ENCODE measurements at places on chromosomes 12 and 14.

DNA sequence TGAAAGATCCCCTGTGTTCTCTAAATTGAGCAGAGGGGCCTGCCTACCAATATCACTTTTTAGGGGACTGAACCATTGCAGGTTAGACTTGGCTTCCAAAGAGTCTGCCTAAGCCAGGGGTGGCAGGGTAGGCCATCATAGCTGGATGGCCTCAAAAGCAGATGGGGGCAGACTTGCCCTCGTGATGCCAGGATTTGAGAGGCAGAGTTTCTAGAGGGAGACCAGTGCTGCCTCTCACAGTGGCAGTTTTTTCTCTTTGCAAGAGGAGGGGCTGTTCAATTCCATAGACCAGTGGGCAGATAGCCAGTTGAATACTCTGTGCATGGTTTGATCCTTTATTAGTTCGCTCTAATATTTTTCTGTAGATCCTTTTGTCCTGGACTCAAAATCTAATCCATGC, 23.8 kb upstream of the SMCO2 start:
- DNase-seq, result no peak

- no peak for DNase-seq
Measured at GRCh38 chr14:101817501-101818001, 56.0 kb downstream of the PPP2R5C start.

DNA sequence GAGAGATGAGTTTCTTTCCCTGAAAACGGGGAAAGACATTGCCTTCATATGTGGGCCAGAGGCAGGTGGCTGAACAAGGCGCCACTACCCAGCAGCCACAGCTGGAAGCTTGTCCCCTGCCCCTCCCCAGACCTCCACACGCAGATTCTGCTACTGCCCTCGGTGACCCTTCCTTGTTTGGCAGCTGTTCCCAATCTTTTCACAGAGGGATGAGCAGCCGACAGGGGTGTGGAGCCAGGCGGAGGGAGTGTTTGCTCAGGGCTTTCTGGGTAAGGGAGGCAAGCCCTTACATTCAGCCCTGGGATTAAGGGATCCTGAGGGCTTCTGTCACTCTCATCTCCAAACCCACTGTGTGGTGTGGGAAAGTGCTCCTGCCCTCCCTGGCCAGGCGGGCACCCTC, 4.5 kb upstream of the KRT4 start:
- DNase-seq, result peak; percentile 69

- DNase-seq, result no peak
Measured at GRCh38 chr12:65430571-65431306, 152.3 kb downstream of the MSRB3 start.

DNA sequence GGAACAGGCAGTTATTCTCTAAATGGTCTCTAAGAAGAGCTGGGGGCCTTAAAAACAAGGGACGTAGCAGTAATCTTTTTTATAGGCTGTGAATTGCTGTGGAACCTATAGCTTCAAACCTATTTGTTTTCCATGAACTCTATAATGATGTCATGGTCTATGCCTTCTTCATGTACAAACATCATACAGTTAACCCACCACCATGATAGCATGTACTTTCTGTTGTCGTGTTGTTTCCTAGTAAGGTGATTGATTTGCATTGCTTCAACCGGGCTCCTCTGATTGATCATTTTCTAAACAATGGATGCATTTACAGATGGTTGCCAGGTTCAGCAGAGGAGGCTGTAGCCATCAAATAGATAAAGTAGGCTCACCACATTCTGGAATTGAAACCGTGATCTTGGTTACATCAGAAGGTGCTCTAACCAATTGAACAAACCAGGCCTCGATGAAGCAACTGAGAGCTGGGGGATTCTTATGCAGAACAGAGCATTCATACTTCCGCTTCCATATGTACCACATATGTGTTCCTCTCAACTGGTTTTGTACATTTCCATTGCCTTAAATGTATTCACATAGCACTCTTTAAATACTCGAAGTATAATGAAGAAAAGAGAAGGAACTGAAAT, 25.6 kb upstream of the PCNX1 start:
- no peak for DNase-seq

GRCh38 chr14:92651106-92651757, 97.2 kb downstream of the LGMN start:
- no peak for DNase-seq

- no peak for DNase-seq
Measured at GRCh38 chr12:132238488-132238854, 90.9 kb downstream of the GALNT9 start.

GRCh38 chr12:27937768-27938167, 34.8 kb downstream of the PTHLH start:
- DNase-seq, result no peak

DNA sequence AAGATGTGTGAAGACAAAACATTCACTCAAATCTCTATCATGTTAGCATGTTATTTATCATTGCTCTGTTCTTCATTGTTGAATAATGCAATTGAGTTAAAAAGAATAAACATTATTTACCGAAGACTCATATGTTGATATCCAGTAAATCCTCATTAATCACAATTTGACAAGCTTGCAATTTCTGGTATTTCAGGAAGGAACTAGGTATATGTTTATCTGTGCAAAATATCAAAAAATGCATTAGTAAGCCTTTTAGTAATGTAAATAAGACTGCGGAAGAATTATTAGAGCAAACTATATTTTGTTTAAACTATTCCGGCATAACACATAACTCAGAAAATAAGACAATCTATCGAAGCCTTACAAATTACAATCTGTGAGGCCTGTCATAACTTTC, 222.7 kb upstream of the NOVA1 start:
- DNase-seq, result no peak

DNA sequence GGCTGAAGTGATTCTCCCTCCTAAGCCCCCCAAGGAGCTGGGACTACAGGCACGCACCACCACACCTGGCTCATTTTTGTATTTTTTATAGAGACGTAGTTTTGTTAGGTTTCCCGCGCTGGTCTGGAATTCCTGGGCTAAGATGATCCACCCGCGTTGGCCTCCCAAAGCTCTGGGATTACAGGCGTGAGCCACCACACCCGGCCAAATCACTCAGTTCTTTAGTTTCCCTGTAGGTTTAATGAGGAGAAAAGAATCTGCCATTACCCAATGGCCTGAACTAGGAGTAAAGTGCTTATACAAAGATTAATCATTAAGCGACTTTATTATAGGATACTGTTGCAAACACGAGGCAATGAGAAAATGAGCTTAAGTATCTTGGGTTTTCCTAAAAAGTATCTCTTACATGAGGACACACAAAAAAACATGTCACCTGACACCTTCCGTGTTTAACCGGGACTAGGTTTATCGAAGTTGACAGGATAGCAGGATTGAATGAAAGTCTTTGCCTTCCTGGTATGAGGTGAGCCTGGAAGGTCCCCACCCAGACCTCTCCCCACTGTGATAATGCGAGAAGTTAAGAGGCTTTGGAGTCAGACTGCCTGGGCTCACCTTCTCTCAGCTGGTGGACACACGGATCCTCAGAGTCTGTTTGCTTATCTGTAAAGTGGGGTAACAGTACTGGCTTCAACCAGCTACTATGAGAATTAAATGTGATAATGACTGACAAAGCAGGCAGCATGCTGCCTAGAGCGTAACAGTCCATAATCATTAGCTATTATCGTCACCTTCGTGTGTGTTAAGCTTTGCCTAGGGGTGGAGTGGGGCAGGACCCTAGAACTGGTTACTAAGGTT, 133.5 kb upstream of the KRAS start:
- DNase-seq, result no peak

- DNase-seq, result no peak
Measured at GRCh38 chr12:41514021-41514777, 326.1 kb downstream of the PDZRN4 start.

DNA sequence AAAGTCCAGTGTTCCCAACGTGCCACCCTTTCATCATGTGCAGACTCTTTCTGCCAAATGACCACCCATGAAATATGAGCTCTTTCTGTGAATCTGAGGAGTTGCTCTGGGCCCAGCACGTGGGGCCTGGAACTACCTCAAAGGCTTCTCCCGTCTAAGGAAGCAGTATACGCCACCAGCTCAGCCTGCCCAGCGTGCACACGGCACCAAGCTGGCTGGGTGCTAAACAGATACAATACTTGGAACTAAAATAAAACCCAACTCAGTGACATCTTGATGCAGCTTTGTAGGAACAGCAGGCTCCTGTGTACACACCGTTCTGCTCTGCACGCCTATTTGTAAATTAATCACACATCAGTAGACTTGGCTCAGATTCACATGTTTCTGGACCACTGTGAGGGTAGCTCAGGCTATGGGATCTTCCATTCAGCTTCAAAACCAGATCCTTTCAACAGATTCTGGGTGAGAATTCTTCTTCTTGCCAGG, 74.8 kb downstream of the ARL6IP4 start:
- no peak for DNase-seq

DNA sequence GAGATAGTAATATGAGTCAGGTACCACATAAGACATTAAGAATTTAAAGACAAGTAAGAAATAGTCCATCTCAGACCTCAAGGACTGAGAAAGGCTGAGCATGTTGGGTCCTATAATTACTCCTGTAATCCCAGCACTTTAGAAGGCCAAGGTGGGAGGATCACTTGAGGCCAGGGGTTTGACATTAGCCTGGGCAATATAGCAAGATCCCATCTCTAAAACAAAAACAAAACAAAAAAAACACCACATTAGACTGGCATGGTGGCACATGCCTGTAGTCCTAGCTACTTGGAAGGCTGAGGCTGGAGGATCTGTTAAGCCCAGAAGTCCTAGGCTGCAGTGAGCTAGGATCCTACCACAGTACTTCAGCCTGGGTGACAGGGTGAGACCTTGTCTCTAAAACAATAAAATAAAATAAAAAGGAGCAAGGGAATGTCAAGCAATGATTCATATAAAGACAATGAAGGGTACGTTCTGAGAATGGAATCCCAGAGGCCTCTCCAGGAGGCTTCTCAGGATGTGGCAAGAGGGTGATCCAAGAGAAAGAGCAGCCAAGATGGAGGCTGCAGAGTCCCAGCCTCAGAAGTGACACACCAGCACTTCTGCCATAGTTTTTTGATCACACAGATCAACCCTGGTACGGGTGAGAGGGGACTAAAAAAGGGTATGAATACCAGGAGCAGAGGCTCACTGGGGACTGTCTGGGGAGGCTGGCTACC, 206.4 kb downstream of the CRADD start:
- no peak for DNase-seq

DNA sequence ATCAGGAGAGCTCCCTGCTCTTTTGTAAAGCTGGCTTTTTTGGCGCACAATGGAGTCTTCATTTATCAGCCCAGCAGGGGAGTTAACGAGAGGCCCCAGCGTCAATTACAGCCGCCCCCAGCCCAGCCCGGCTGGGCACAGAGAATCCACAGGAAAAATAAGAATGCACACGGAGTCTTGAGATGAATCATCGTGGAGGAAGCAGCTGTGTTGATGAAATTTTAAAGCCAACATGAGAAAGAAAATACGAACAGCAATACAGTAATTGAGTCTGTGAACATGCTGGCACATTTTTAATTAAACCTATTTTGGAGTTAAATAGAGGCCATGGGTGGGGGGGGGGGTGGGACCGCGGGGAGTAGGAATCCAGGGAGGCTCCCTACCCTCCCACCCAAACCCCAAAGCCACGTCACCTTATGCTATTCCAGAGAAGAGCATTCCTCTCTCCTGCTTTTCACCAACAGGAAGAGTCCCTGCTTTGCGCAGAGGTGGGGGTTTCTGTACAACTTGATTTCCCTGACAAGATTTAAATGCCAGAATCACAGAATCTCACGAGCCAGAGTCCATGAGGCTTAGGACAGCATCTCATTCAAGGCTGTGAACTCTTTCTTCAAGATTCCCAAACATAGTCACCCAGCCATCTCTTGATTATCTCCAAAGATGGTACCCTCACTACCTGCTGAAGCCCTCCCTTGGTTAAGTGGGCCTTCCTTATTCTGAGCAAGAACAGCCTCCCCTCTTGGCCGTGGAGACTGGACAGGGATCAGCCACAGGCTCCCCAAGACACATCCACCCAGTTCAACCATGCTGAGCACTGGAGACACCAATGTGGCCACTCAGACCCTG, 50.3 kb downstream of the CCNK start:
- DNase-seq, result peak; percentile 55

DNA sequence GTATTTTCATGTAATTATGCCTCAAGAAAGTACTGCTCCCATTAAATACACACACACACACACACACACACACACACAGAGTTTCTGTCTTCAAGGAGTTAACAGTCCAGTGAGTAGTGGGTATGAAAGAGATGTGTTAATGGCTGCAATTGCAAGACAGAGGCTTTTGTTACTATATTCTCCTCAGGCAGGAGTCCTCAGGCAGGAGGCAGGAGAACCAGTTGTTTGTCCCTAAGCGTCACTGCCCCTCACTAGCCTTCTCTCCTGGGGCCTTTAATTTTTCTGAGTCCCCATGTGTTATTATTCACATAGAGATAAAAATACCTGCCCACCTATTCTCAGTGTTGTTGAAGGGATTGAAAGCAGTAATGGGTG, 31.2 kb downstream of the DAD1 start:
- peak; percentile 13 for DNase-seq

- DNase-seq, result no peak
Measured at GRCh38 chr14:101187816-101188570, 284.5 kb upstream of the RTL1 start.

DNA sequence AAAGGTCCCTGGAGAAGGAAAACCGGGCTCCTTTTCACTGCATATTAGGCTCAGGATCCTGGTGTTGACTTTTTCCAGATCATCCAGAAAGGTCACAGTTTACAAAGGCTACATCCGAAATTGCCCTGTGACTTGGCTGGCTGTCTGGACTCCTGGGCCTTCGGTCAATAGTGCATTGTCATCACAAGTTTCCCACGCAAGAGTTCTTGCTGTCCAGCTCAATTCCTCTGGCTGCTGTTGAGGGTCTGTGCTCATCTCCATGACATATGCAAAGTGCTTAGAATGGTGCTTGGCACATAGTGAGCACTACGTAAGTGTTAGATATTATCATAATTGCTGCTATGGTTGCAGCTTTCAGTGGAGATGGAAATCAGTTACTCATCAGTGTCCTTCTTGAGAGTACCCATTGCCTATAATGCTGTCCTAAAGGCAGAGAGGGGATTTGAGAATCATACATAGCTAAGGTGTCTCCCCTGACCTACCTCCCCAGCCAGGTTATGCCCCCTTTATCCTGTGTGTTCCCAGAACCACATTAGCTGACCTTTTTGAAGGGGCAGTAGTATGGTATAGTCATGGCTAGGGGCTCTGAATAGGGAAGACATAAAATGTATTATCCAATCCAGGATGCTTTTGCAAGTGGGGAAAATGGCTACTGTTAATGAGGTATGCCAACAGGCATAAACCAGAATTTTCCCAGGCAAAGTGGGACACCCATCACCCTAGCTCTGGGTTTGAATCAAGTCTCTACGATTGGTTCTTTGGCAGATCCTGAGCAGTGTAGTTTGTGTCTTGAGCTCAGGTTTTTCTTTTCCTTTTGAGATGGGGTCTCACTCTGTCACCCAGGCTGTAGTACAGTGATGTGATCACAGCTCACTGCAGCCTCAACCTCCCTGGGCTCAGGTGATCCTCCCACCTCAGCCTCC, 132.0 kb upstream of the CCND2 start:
- DNase-seq, result no peak

GRCh38 chr12:58435647-58436046, 484.7 kb downstream of the LRIG3 start:
- DNase-seq, result no peak

DNA sequence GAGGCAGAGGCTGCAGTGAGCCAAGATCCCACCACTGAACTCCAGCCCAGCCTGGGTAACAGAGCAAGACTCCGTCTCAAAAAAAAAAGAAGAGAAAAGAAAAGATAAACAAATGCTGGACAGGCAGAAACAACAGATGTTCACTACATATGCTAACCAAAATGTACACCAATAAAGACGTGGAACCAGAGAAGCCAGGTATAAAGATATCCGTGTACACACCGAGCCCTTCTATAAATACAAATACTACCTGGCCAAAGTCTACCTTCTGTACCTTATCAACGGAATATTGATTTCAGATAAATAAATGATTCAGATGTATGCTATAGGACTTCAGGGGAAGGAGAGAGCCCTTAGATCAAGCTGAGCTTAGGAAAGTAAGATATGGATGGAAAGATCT, 10.8 kb upstream of the KRT8 start:
- DNase-seq, result no peak

Measured in retina (tissue), 1 donor.